RPMI7951 (cell line): ENCODE measurements at places on chromosomes 13 and 19. TPM values are rescaled to one million over a fixed set of nuclear protein-coding genes. Genes with fewer than 3 reads are reported as not detected.

The ZNF443 gene
- 4.8 and 5.8 TPM in 2 replicates for total RNA-seq

The CCDC8 gene
- 0.48 and 0.59 TPM in 2 replicates for total RNA-seq

The LILRB1 gene
- not detected in 2 replicates for total RNA-seq

The RASAL3 gene
- total RNA-seq: 0.72 and 0.88 TPM in 2 replicates

The CEACAM5 gene
- total RNA-seq: not detected in 2 replicates

The ZSCAN4 gene
- not detected in 2 replicates for total RNA-seq

The CD37 gene
- not detected in 2 replicates for total RNA-seq

The MRPL54 gene
- total RNA-seq: 90.7 and 103 TPM in 2 replicates

The GARIN5A gene
- 1.3 TPM in 1 of 2 replicates, not detected in the other for total RNA-seq

The FFAR1 gene
- total RNA-seq: not detected in 2 replicates

The PLIN5 gene
- total RNA-seq: not detected in 2 replicates

The TLE2 gene
- total RNA-seq: not detected in 2 replicates

The SPACA6 gene
- 13.6 and 15.4 TPM in 2 replicates for total RNA-seq

DNA sequence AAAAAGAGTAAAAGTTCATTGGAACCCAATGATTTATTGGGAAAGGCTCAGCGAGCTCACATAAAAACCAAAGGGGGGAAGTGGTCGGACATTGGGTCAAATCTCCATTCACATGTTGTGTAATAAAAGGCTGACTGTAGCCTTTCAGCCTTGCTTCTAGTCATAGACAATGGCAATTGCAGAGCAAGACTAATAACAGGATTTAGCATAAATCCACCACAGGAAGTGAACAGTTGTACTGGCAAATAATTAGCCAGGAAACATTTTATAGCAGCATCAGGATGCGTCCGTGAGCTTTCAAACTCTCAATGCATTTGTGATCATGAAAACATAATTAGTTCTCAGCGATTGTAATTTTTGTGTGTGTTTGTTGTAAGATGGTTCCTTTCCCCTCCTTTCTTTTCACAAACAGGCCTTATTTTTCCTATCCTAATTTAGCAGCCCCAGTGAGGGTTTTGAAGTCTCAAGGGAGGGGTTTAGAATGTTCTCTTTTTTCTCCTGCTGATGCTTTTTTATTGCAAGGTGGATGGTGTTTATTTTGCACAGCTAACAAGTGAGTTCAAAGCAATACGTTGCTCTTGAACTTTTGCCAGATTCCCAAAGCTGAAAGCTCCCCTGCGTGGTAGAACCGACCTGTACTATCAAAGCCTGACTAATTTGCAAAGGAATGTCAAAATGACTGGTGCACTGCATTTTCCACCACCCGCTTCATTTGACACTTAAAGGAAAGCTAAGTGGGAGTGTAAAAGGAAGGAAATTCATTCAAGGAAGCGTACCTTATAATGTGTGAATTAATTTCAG, 105.6 kb downstream of the SPRY2 start:
- DNase-seq: peak; percentile 45

DNA sequence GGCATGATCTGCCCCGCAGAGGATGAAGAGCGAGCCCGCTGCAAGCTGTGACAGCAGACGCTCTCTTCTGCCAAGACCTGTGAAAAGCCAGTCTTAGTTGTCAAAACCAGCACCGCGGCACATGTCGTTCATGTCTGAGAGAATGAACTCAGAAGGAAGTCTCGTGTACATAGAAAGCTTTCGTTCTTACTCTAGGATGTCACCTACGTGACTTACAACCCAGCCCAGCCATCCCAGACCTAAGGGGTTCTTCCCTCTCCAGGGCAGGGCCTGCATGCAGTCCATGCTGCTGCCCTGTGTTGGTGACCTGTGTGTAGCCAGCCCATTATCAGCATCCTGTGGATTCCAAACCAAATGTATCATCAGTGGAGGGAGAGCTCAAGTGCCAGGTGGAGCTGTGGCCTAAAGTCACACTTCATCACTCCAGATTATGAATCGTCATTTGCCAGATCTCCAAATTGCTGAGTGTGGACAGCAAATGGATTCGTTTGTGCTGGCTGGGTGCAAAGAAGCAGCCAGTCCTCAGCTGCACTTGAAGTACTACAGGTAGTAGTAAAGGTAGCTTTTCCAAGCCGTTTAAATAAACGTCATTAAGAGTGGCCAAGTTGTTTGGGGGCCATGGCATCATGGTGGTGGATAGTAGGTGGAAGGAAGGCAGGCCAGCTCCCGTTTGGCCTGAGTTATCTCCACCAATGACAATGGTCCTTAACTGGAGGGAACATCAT, 73.9 kb upstream of the GPR183 start:
- DNase-seq: no peak

GRCh38 chr13:33015791-33016323, 366 bp upstream of the KL start:
- no peak for DNase-seq

DNA sequence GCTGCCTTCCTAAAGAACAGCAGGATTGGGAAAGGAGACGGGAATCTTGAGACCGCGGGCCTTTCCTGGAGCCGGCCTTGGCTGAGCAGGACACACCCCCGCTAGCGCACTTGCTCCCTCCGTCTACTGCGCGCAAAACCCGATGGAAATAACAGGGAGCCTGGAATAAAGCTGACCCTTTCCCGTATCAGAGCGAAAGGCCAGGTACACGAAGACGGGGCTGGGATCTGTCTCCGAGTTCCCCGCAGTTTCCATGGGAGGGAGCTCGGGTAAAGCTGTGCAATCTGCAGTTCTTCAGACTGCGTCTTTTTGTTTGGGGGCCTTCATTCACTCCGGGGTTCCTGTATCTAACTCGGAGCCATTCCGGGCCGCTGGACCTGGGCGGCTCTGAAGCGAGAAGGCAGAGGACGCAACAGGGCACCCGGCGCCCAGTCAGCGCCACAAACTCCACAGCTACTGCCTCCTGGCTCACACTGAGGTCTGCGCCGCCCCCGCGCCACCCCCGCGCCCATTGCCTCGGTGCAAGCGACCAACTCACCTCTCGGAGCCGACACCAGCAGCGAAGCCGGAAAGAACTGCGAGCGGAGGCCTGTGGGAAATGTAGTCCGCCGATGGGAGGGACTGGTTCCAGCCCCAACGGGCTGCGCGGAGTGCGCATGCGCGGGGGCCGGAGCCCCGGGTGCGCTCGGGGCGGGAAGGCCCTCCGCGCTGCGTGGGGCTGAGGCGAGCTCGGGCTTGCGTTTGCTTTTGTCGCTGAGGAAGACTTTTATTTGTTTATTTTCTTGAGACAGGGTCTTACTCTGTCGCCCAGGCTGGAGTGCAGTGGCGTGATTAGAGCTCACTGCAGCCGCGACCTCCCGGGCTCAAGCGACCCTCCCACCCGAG, at the start of gene ZFP14:
TSS of gene ZFP14 (minus strand) at position 577 of the 885 bp plus-strand sequence. CDS start 11,309 bp downstream, outside the sequence.
- peak; percentile 95 for DNase-seq

GRCh38 chr13:38850868-38851626, 139.6 kb downstream of the STOML3 start:
- no peak for DNase-seq

GRCh38 chr19:54074851-54075250, 6.3 kb downstream of the TARM1 start:
- no peak for DNase-seq

DNA sequence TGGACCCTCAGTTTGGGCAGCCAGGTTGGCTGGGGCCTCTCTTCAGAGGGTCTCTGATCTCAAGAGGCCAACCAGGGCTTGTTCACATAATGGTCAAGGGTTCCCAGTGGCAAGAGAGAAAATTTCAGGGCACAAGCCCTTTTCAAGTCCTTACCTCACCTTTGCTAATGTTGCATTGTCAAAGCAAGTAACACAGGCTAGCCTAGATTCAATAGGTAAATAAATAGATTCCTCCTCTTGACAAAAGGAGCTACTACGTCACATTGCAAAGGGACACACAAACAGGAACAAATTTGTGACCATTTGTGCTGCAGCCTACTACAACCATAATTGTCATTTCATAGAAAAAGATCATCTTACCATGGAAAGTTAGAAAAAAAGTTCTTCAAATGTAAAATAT, 33.9 kb upstream of the FRY start:
- no peak for DNase-seq

GRCh38 chr13:108561149-108561548, 68.3 kb upstream of the MYO16 start:
- DNase-seq: no peak

- peak; percentile 33 for DNase-seq
These were observed 156.9 kb downstream of the KCTD15 start for GRCh38 chr19:33953592-33953991.

DNA sequence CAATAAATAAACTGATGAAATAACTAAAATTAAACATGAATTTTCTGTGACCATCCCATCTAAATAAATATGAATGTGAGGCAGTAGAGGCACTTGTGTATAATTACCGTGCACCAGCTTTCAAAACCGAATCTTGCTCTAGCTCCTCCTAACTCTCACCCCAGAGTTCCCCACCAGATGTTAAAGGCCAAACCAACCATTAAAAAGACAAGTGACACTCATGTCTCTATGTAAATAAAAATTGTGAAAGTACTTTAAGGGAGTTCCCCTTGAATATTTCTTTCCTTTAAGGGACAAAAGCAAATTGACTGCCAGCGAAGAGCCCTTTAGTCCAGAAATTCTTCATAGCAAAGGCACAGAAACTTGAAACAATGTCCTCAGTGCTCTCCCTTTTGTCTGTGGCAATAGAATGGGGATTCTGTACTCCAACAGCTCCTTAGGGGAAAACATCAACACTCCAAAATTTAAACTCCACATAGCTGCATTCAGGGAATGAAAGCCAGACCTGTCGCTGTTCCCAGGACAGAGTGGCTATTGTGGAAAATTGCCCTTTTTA, 101.7 kb upstream of the SOX21 start:
- no peak for DNase-seq

GRCh38 chr13:65155861-65156260, 2074.3 kb downstream of the PCDH9 start:
- no peak for DNase-seq

DNA sequence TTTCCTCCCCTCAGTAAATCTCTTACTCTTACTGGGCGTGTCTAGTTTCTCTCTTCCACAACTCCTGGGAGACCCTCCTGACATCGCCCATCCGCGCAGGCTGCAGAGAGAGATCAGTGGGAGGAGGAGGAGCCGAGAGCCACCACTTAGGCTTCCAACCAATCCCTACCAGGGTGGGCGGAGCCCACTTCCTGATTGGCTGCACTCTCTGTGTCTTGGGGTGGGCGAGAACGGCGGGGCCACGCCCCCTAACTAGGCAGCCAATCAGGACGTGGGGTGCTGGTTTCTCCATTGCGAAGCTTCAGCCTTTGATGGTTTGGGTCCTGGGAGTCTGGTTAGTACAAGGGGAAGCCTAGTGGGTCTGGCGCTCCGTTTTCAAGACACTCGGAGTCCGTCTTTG, at the start of gene PMIS2:
TSS of gene PMIS2 (plus strand) at position 326 of the 400 bp plus-strand sequence. CDS start 87 bp downstream, outside the sequence.
- DNase-seq: peak; percentile 9

GRCh38 chr19:4064149-4064495, 2.6 kb downstream of the ZBTB7A start:
- DNase-seq: peak; percentile 34

- no peak for DNase-seq
These were observed 38.6 kb downstream of the GATAD2A start for GRCh38 chr19:19443902-19444680.

DNA sequence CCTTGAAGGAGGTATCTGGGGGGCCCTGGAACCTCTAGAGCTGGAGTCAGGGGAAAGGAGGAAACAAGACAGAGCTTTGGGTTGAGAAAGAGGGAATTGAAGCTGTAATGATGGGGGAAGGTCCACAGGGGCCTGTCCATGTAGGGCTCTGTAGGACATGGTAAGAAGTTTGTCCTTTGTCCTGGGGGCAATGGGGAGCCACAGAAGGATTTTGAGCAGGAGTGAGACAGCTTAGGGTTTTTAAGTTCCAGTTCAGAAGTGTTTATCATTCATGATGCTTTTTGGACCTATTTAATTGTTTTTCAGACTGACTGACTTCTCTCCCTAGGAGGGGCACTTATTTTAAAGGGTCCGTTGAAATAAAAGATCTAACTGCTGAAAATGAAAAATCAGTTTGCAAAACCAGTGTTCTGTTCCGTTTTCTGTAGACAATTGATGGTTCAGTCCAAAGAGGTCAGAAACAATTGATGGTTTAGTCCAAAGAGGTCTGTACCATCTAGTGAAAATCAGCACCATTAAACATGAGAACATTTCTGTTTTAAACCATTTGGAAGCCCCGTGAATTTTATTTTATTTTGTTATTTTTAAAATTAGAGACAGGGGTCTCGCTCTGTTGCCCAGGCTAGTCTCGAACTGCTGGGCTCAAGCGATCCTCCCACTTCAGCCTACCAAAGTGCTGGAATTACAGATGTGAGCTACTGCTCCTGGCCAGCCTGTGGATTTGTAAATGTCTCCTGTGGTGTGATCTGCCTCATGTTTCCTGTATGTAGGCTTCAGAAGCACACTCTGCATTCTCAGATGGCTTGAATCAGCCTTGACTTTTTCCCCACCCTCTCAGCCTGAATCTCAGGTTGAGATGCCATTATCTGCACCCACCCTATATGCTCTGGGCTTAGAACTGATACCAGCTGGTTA, 8.4 kb downstream of the PLD3 start:
- no peak for DNase-seq

DNA sequence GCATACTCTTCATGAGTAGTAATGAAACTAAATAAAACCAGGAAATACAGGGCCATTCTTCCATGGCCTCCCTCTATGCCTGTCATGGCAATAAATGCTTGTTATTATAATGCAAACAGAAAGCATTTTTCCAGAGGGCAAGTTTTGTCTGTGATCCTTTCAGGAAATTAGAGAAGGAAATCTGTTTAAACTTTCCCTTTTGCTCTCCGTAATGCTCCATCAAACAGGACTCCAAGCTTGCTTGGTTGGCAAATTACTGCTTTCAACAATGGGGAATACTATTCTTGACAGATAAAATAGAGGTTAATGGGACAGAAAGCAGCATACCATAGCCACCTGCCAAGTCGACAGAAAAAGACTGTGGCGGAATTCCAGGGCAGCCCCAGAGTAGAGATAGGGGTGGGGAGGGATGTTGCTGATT, 252.5 kb downstream of the LHFPL6 start:
- no peak for DNase-seq

GRCh38 chr19:38977445-38978325, 2.1 kb upstream of the FBXO17 start:
- peak; percentile 42 for DNase-seq

DNA sequence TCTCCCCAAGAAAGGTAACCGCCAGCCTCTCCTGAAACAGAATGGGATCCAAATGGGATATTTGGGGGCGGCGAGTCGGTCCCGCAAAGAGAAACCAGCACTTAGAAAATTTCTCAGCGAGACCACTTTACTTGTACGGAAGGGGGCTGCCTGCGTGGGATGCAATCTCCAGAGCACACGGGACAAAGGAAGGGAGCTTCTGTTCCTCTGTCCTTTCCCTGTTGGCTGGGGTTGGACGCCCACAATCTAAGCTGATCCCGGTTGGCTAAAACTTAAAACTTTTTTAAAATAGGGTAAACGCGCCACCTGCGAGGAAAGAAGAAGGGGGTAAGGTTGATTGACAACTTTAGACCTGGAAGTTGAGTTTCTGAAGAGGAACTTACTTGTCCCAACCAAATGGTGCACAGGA, 826 bp upstream of the BSG start:
- peak; percentile 47 for DNase-seq
